Tongue (tissue), 3 donors: ENCODE measurements at places on chromosomes 11 and 22. TPM values are rescaled to one million over a fixed set of nuclear protein-coding genes. Genes with fewer than 3 reads are reported as not detected.

GRCh38 chr11:117735350-117735977 is 61.6 kb downstream of the DSCAML1 start:
- DNase-seq, result no peak

- no peak for DNase-seq
Observed at GRCh38 chr11:115710426-115710825, 206.2 kb upstream of the CADM1 start.

KRTAP5-7 gene
- total RNA-seq, result not detected

DNA sequence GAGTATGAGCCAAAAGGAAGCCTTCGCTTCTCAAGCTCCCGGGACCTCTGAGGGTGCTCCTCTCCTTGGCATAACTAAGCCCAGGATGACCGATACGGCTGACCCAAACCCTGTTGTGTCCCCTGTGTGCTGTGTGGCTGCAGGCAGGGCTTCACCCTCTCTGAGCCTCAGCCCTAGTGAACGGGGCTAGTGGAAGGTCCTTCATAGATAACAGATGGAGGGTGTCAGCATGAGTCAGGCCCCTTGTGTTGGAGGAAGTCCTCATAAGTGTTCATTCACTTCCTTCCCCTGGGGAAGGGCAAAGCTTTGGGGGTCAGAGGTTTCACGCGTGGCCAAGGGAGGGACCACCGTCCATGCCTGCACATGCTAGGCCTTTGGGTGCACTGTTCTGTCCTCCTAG is 21.5 kb downstream of the SHISAL1 start:
- no peak for DNase-seq

LRRC4C gene
- 4.7 TPM for total RNA-seq

DNA sequence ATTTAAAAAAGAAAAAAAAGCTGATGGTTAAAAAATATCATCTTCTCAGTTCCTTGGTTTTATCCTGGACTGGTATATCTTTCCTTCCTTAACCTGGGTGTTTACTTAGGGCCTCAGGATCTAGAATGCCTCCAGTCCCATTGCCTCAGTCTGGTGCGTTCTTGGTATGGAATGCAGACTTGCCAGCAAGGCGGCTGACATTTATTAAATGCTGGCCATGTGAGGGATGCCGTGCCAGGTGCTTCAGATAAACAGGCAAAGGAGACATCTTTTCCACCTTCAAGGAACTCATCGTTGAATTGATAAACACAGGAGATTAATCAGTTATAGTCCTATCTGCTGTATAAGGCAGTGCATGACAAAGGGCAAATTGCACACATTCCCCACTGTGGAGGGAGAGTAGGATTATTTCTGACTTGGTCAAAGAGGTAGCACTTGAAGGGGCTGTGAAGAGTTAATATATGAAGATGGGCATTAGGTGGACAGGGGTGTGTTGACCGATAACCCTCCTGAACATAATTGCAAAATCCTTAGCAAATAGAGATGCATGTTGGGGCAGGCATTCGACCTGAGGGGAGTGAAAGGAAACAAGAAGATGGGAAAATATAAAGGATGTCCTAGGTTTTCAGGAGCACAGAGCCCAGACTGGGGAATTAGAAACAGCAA is 54.4 kb downstream of the ALX4 start:
- no peak for DNase-seq

DNA sequence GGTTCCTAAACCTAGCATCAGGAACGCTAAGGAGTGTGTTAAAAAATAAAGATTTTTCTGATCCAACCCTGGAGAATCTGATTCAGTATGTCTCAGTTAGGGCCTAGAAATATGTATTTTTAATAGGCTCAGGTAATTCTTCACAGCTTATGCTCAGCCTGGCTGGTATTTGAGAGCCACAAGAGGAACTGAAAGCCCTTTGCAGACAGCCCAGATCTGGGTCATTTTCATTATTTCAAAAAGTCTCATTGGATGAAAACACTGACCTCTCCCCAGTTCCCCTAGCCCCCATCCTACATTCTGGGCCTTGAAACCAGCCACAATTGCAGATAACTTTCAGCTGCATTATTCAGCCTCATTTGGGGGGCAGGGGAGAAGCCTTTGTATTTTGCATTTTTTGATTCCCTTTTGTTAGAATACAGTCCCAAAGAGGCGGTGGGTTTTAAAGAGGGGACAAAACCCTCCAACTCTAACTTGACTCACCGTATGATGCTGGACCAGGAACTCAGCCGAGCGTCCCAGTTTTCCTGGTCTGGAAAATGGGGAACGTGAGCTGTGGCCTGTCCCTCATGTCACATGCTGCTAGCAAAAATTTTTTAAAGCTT is 66.0 kb upstream of the LARGE1 start:
- no peak for DNase-seq

DNA sequence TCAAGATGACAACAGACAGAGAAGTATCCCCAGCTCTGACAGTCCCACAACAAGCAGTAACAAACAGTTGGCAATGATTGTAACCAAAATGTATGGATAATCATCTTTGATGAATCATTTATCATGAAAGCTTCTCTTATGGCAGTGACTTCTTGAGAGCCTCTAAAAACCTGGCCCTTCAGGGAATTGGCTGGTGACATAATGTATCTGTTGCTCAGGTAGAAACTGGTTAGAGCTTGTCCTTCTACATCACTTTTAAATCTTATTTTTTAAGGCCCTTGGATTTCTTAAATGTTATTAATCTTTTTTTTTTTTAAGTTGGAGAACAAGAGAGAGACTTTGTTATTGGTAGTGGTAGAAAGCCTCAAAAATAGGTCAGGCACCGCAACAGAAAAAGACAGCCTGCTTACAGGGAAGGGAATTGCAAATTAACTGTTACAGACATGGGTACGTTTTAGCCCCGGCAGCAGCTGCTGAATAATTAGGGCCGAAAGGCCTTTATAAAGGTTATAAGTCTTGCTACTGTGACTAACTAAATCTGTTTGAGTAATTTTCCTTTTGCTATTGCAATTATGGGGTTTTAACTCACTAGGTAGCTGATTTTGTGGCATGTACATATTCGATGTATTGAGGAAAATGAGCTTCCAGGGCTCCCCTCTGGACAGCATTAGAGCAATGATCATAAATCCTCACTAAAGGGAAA is 207.7 kb upstream of the LRRC4C start:
- DNase-seq, result no peak

GRCh38 chr11:2945757-2946287 is 16.6 kb upstream of the PHLDA2 start:
- DNase-seq, result no peak

GGTLC2 gene
- total RNA-seq, result not detected

- DNase-seq, result no peak
Observed at GRCh38 chr11:10436224-10436623, 18.8 kb upstream of the AMPD3 start.
